ENCODE measurements at places on chromosomes 11 and 22.

DNA sequence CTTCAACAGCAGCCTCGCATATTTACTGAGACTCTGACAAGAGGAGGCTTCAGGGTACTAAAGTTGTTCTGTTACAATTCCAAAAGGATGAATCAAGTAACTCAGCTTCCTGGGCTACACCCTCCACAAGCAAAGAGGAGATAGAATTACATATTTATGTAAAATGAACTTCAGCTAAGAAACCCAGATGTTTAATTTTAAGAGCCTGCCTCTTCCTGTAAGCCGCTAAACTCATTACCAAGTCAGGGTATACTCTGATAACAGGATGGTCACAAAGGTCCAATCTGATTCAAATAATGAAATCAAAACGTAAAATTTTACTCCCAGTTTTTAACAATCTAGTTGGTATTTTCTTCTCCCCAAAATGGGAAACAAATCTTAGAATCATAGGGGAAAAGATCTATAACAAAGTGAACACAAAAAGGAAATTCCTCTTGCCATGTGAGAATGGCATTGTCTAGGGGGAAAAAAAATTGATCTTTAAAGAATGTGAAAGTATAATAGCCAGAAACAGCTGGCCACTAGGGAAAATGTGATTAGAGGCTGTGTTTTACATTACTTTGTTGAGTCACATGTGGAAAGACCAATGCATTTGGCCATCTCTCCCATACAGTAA lies 30.9 kb downstream of the CHEK2 start:
- H3K27me3 ChIP-seq, result no peaks in the 10 kb centered on the region
- no peak for DNase-seq
- H3K4me1 ChIP-seq, result no peaks in the 10 kb centered on the region

DNA sequence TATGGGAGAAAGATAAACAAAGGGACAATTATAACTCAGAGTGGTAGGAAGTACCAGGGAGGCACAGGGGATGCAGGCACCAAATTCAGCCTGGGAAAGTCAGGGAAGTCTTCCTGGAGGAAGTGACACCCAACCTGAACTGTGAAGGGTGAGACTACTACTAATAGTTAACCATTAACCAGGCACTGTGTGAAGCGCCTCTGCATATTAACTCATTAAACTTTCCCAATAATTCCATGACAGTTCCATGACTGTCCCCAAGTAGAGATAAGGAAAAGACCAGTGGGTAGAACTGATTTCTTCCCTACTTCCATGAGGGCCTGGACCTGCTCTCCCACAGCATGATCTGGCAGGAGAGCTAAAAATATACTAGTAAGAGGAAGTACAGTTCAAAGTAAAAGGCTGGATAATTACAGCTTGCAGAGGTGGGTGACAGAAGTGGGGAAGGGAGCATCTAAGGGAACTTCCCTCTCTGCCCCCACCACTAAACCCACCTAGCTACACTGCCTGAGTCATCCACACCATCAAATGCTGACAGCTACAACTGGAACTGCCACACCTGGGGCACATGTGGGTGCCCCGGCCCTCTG lies 4.7 kb upstream of the AP1B1 start:
- no peak overlapping the region for H3K27ac ChIP-seq
- H3K27me3 ChIP-seq, result no peaks in the 10 kb centered on the region
- no peaks in the 10 kb centered on the region for H3K4me1 ChIP-seq

DNA sequence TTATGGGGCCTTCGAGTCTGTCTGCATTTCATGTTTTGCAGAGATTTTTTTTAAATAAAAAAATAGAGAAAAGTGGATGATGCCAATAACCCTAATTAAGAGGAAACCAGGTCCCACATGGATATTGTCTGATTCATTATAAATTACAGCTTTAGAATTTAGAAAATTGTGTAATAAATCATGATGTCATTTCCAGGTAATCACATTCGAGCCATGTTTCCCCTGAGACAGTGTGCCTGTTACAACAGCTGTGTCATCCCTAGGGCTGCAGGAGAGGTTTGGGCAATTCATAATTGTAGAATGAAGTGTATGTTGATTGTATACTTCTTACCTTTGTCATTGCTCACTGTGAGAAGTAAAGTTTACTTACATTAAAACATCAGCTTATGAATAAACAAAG lies 38.3 kb downstream of the NCAM1 start:
- no peak overlapping the region for H3K27ac ChIP-seq
- no peaks in the 10 kb centered on the region for H3K36me3 ChIP-seq
- H3K27me3 ChIP-seq, result no peaks in the 10 kb centered on the region
- DNase-seq, result no peak

- peaks cover 20% of the 10 kb centered on the region for H3K4me1 ChIP-seq
- H3K27ac ChIP-seq, result no peak overlapping the region
- no peaks in the 10 kb centered on the region for H3K36me3 ChIP-seq
- H3K4me3 ChIP-seq, result no peak overlapping the region
- no peaks in the 10 kb centered on the region for H3K27me3 ChIP-seq
Observed at GRCh38 chr11:6328321-6328720, 8.0 kb upstream of the CAVIN3 start.

GRCh38 chr11:8253566-8253965 lies 10.1 kb downstream of the LMO1 start:
- H3K4me3 ChIP-seq, result no peak overlapping the region
- H3K27me3 ChIP-seq, result no peaks in the 10 kb centered on the region
- no peaks in the 10 kb centered on the region for H3K36me3 ChIP-seq
- H3K27ac ChIP-seq, result no peak overlapping the region

DNA sequence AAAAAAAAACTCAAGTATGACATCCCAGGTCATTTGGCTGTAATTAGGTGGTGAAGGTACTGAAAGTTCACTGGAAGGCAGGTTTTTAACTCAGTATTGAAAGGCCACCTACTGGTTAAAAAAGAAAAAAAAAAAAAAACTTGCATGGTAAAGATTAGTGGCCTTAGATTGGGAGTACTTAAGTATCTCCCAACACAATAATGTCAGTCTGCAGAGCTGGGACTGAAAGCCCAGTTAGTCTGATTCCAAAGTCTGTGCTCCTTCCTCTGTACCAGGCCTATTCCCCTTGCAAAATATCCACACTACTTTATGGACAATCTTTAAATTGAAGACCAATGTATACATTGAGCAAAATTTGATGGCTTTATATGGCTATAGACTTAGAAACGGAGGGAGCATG lies 85.5 kb downstream of the NOX4 start:
- peaks cover 11% of the 10 kb centered on the region for H3K4me1 ChIP-seq
- peak; percentile 40 for DNase-seq
- no peak overlapping the region for H3K4me3 ChIP-seq
- H3K27ac ChIP-seq, result no peak overlapping the region

DNA sequence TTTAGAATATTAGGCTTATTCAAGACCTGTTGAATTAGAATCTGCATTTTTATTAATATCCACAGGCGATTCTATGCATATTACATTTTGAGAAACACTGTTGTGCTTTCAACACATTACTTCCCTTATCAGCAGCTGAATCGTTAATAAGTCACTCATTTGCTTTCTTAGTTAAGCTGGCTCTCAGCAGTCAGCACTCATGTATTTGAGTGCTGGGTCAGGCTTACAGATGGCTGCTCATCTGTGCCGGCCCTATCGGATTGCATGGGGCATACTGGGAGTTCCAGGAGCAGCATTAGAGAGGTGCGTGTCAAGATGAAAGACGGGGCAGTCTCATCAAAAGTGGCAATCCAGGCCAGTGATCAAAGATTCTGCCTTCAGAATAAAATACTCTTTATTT lies 10.8 kb upstream of the OR51L1 start:
- H3K27me3 ChIP-seq, result no peaks in the 10 kb centered on the region
- H3K36me3 ChIP-seq, result no peaks in the 10 kb centered on the region
- H3K4me1 ChIP-seq, result no peaks in the 10 kb centered on the region
- H3K27ac ChIP-seq, result no peak overlapping the region
- H3K4me3 ChIP-seq, result no peak overlapping the region

All from neural progenitor cell (in vitro differentiated cells).